Endodermal cell (in vitro differentiated cells): ENCODE measurements at places on chromosomes 11 and 22.

DNA sequence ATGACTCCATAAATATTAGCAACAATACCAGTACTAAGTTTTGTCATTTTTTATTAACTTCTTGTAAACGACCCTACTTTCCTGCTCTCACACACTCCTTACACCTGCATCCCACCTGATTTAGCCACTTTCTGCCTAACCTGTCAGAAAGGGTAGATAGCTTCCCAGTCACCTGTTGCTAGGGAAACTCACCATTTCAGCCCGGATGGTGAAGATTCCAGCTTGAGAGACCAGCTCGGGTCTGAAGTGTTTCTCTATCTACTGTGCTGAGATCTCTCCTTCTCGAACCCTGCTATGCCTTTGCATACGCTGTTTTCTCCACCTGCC, at the start of gene PARVG:
TSS of gene PARVG (plus strand) at position 220 of the 327 bp plus-strand sequence. CDS start 2,405 bp downstream, outside the sequence.
- no peak within 1 kb of the TSS for H3K27ac ChIP-seq
- peak; percentile 81 for DNase-seq
- peaks cover 12% of the 10 kb centered on the region for H3K4me1 ChIP-seq
- H3K36me3 ChIP-seq, result no peaks in the 10 kb centered on the region
- H3K27me3 ChIP-seq, result no peaks in the 10 kb centered on the region

GRCh38 chr11:123086305-123086704, 24.4 kb upstream of the HSPA8 start:
- no peaks in the 10 kb centered on the region for H3K27me3 ChIP-seq
- DNase-seq, result no peak
- H3K4me3 ChIP-seq, result no peak overlapping the region
- H3K4me1 ChIP-seq, result no peaks in the 10 kb centered on the region

- no peak overlapping the region for H3K27ac ChIP-seq
- H3K36me3 ChIP-seq, result no peaks in the 10 kb centered on the region
- no peaks in the 10 kb centered on the region for H3K27me3 ChIP-seq
- no peak for DNase-seq
- H3K4me1 ChIP-seq, result no peaks in the 10 kb centered on the region
These were observed 25.1 kb downstream of the PRDM11 start for GRCh38 chr11:45171550-45171949.

- no peaks in the 10 kb centered on the region for H3K27me3 ChIP-seq
- DNase-seq, result no peak
- H3K4me1 ChIP-seq, result no peaks in the 10 kb centered on the region
- H3K36me3 ChIP-seq, result no peaks in the 10 kb centered on the region
- H3K27ac ChIP-seq, result no peak overlapping the region
These were observed 63.7 kb downstream of the KCNC1 start for GRCh38 chr11:17798253-17798652.

GRCh38 chr11:103378931-103379330, 269.7 kb downstream of the DYNC2H1 start:
- no peak for DNase-seq
- no peaks in the 10 kb centered on the region for H3K4me1 ChIP-seq
- no peaks in the 10 kb centered on the region for H3K27me3 ChIP-seq

GRCh38 chr11:74493791-74494630, 487 bp upstream of the LIPT2 start:
- no peak for DNase-seq
- no peaks in the 10 kb centered on the region for H3K27me3 ChIP-seq
- no peaks in the 10 kb centered on the region for H3K4me1 ChIP-seq
- H3K36me3 ChIP-seq, result no peaks in the 10 kb centered on the region

DNA sequence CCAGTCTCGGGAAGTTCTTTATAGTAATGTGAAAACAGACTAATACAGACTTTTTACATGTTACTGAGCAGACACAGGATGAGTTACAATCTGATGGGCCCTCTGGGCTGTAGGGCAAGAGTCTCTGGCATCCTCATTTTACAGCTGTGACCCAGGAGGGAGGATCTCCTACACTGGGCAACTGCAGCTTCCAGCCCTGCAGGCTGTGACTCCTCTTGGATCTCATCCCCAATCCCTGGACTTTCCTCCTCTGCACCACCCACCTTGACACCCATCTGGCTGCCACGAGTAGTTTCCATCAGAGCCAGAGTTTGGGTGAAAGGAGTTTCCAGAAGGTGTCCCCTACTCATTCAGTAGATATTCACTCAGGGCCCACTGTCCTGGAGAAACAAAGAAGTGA, 48.9 kb upstream of the MYEOV start:
- H3K27me3 ChIP-seq, result peaks cover 6% of the 10 kb centered on the region
- no peak overlapping the region for H3K4me3 ChIP-seq
- peaks cover 3% of the 10 kb centered on the region for H3K4me1 ChIP-seq
- peak; percentile 3 for DNase-seq
- H3K36me3 ChIP-seq, result no peaks in the 10 kb centered on the region

GRCh38 chr11:35923452-35923851, 20.4 kb upstream of the LDLRAD3 start:
- no peak overlapping the region for H3K27ac ChIP-seq
- no peak overlapping the region for H3K4me3 ChIP-seq
- no peaks in the 10 kb centered on the region for H3K36me3 ChIP-seq
- peak; percentile 10 for DNase-seq
- H3K4me1 ChIP-seq, result no peaks in the 10 kb centered on the region

DNA sequence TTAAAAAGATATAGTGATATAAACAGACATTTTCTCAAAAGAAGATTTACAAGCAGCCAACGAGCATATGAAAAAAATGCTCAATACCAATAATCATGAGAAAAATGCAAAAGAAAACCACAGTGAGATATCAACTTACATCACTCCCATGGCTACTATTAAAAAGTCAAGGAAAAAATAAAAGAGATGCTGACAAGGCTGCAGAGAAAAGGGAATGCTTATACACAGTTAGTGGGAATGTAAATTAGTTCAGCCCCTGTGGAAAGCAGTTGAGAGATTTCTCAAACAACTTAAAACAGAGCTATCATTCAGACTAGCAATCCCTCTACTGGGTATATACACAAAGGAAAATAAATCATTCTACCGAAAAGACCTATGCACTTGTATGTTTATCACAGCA, 97.1 kb upstream of the CARD18 start:
- H3K4me3 ChIP-seq, result no peak overlapping the region
- no peaks in the 10 kb centered on the region for H3K36me3 ChIP-seq

- no peak for DNase-seq
- H3K27me3 ChIP-seq, result peaks cover 34% of the 10 kb centered on the region
- H3K36me3 ChIP-seq, result no peaks in the 10 kb centered on the region
- no peaks in the 10 kb centered on the region for H3K4me1 ChIP-seq
- H3K27ac ChIP-seq, result no peak overlapping the region
These were observed 3.8 kb downstream of the SLC7A4 start for GRCh38 chr22:21028277-21029251.

- no peaks in the 10 kb centered on the region for H3K27me3 ChIP-seq
- no peaks in the 10 kb centered on the region for H3K36me3 ChIP-seq
- no peak for DNase-seq
- peaks cover 11% of the 10 kb centered on the region for H3K4me1 ChIP-seq
- H3K27ac ChIP-seq, result no peak overlapping the region
- H3K4me3 ChIP-seq, result no peak overlapping the region
These were observed 40.9 kb downstream of the MRTFA start for GRCh38 chr22:40595497-40596234.

DNA sequence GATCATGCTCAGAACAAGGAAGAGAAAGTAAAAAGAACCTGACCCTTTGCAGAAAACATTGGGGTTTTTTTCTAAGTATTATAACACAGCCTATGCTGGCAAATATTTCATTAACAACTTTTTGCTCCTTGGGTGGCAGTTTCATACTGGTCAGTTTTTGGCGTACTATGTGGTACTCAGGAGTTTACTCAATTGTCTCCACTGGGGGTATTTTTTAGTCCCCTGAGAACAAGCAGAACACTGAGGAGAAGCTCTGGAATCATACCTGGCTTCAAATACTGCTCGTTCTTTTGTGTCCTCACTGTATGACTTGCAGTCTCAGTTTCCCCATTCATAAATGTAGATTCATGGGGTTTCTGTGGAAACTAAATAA, 90.4 kb downstream of the SERGEF start:
- no peak overlapping the region for H3K4me3 ChIP-seq
- no peaks in the 10 kb centered on the region for H3K4me1 ChIP-seq
- no peak for DNase-seq

- no peak overlapping the region for H3K4me3 ChIP-seq
- H3K36me3 ChIP-seq, result no peaks in the 10 kb centered on the region
- H3K4me1 ChIP-seq, result no peaks in the 10 kb centered on the region
- DNase-seq, result no peak
These were observed 257.8 kb downstream of the ST3GAL4 start for GRCh38 chr11:126613272-126613671.

GRCh38 chr11:122478986-122479385, 176.5 kb upstream of the UBASH3B start:
- H3K4me1 ChIP-seq, result no peaks in the 10 kb centered on the region
- no peaks in the 10 kb centered on the region for H3K36me3 ChIP-seq
- DNase-seq, result no peak
- H3K27me3 ChIP-seq, result no peaks in the 10 kb centered on the region
- no peak overlapping the region for H3K27ac ChIP-seq

GRCh38 chr22:42462016-42462415, 29.8 kb upstream of the NFAM1 start:
- no peak for DNase-seq
- no peak overlapping the region for H3K4me3 ChIP-seq
- H3K27me3 ChIP-seq, result no peaks in the 10 kb centered on the region
- no peaks in the 10 kb centered on the region for H3K36me3 ChIP-seq

- no peaks in the 10 kb centered on the region for H3K27me3 ChIP-seq
- DNase-seq, result no peak
- peak overlapping the region; percentile 81 for H3K27ac ChIP-seq
- no peak overlapping the region for H3K4me3 ChIP-seq
- no peaks in the 10 kb centered on the region for H3K4me1 ChIP-seq
- H3K36me3 ChIP-seq, result peaks cover 27% of the 10 kb centered on the region
These were observed 48.2 kb downstream of the SGSM3 start for GRCh38 chr22:40418366-40419201.

DNA sequence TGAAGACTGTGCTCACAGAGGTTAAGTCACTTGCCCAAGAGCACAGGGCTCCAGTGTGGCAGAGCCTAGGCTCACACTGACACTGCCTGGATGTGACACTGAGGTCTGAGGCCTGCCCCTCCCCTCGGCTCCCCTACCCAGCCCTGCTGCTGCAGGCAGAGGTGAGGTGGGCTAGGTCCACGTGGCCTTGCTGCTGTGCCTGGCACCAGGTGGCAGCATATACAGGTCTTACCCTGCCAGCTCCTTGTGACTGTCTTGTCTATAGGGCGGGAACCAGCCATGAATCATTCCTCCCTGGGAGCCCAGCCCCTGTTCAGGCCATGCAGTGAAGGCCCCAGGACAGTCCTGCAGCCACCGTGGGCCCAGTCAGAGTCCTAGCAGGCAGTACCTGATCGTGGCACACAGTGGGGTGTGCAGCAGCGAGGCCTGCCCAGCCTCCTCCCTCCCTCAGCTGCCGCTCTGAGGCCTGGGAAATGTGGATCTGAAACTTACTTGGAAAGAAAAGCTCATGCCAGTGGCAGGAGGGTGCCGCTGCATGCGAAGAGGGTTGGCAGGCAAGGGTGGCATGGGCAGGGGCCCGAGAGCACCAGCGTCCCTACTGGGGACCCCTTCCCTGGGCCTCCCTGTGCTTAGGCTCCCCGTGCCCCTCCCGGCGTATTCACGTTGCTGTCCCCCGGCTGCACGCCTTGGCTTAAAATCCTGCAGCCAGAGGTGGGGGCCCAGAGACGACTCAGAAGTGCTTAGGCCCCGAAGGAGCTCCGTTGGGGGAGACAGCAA, 1.2 kb upstream of the CERK start:
- H3K36me3 ChIP-seq, result no peaks in the 10 kb centered on the region
- peak overlapping the region; percentile 63 for H3K4me3 ChIP-seq
- DNase-seq, result peak; percentile 78
- H3K27me3 ChIP-seq, result no peaks in the 10 kb centered on the region
- peaks cover 6% of the 10 kb centered on the region for H3K4me1 ChIP-seq
- no peak overlapping the region for H3K27ac ChIP-seq

GRCh38 chr11:1230121-1230455, 7.2 kb downstream of the MUC5B start:
- H3K27ac ChIP-seq, result no peak overlapping the region
- H3K27me3 ChIP-seq, result no peaks in the 10 kb centered on the region
- no peak overlapping the region for H3K4me3 ChIP-seq
- no peaks in the 10 kb centered on the region for H3K4me1 ChIP-seq
- H3K36me3 ChIP-seq, result no peaks in the 10 kb centered on the region

DNA sequence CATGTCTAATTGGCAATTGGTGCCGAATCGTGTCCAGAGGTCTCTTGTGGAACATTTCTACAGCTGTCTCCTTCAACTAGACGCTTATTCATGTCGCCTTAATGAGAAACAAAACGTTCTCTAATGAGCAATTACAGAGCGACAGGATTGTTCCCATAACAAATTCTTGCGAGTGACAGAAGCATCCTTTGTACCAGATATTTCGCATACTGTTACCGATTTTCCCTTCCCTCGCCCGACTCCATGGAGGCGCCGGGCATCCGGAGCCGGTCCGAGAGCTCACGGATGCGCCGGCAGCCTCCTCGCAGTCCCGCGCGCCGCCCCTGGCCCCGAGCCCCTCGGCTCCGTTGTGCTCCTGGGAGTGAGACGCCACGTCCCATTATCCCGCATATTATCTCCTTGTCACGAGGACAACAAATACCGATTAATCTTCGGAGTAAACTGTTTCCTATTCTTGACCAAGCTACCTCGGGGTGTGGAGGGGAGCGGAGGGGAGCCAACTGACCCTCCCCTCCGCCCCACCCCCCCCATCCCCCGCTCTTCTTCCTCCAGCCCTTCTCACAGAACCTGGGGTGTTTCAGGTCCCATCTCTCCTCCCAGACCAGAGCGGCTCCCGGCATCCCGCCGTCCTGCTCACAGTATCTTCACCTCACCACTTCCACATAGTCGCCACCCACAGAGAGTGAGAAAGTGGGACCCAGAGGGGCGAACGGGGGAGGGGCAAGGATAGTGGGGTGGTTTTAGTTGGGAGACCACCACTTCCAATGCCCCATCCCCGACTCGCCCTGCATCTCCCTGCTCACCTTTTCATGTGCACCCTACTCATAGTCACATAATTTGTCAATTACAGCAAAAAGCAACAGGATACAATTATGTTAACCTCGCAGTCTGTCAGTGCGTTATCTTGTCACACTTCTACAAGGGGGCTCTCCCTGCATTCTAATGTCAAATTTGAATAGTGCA, 11.4 kb downstream of the PAX6 start:
- DNase-seq, result peak; percentile 55
- H3K27me3 ChIP-seq, result peaks cover 100% of the 10 kb centered on the region
- no peak overlapping the region for H3K27ac ChIP-seq

DNA sequence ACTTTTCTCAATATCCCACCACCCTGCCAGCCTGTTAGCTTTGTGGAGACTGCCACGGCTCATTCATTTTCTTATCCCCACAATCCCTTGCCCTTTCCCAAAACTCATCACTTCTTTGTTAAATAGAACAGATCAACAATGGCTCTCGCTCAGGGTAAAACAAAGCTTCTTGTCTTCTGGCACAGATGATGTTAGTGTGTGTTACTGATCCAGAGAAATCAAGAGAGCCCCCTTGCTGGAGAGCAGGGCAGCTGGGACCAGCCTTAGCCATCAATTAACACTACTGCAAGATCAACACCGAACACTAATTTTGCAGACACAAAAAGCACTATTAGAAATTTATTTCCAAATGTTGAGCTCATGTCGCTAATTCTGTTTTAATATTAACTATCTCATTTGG, 420.9 kb downstream of the TENM4 start:
- no peak overlapping the region for H3K27ac ChIP-seq
- no peaks in the 10 kb centered on the region for H3K27me3 ChIP-seq
- no peaks in the 10 kb centered on the region for H3K36me3 ChIP-seq
- DNase-seq, result no peak
